NCI-H1436 (cell line): ENCODE measurements at places on chromosomes 5 and 9.

DNA sequence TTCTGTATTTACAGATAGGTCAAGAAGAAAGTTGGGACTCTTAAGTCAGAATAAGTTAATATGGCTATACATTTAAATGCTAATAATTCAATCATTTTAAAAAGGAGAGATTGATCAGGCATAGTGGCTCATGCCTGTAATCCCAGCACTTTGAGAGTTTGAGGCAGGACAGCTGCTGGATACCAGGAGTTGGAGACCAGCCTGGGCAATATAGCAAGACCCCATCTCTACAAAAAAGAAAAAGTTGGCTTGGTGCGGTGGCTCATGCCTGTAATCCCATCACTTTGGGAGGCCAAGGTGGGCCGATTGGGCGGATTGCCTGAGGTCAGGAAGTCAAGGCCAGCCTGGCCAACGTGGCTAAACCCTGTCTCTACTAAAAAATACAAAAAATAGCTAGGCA is 15.0 kb upstream of the GLDC start:
- DNase-seq = no peak

DNA sequence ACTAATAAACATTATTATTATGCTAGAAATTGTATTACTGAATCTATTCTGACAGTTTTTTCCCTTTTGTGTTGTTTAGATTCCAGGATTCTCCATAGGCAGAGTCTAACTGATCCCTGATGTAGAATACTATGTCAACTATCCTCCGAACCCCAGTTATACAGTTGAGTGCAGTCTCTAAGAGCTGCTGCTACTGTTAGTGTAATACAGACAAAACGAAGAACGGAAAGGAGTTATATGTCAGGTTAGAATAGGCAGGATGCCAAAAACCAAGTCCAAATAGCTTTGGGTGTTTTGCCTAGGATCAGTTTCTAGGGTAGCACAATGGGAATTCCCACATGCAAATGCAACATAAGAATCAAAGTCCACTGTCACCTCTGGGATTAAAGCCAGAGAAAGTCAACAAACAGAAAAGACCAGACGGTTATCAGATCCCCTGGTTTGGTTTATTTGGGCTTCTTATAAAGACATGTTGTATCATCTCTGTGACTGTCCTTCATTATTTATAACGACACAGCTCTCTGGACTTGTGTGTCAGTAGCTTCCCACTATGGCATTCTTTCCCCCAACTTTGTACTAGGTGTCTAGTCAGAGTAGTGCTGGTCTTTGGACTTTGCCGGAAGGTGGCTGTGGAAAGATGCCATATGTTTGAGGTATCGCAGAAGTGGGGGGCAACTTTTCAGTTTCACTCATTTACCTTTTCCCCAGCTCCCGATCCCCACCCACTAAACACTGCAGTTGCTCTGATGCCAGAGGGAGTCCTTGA is 14.9 kb upstream of the TMEM38B start:
- DNase-seq = no peak

DNA sequence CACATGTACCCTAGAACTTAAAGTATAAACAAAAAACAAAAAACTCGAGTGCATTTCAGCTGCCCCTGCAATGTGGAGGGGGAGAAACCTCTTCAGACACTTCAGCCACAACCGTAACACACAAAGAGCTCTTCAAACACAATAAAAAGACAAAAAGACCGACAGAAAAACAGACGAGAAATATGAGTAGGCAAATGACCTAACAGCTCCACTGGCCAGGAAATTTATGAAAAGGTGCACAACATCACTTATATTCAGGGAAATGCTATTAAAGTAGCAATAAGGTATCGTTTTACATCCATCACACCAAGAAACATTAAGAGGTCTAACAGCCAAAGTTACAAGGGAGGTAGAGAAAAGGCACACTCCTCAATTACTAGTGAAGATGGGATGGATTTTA is 6.2 kb downstream of the ZBED3 start:
- DNase-seq = no peak

- DNase-seq = no peak
Observed at GRCh38 chr9:94685359-94685758, 41.1 kb upstream of the AOPEP start.

- no peak for DNase-seq
Observed at GRCh38 chr9:122287214-122287720, 22.6 kb downstream of the MRRF start.

- no peak for DNase-seq
Observed at GRCh38 chr5:83703059-83703458, 17.6 kb downstream of the HAPLN1 start.

DNA sequence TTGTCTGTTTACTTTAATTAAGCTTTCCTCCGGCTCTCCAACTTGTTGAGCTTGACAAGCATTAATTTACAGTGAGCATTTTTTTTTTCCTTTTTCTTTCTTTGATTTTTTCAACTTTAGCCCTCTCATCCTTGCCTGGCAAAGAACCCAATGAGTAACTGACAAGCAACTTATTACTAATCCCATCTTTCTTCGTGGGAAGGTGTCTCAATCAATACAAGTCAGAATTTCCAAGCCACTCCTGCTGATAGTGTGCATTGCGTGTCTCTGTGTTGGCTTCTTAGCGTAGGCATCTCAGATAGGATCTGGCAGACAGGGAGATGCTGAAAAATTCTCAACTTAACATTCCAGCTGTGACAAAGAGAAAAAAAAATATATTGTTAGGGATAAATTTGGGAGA is 527.7 kb upstream of the WWC1 start:
- DNase-seq = no peak

GRCh38 chr9:115192835-115193525 is 75.0 kb upstream of the TNC start:
- no peak for DNase-seq

DNA sequence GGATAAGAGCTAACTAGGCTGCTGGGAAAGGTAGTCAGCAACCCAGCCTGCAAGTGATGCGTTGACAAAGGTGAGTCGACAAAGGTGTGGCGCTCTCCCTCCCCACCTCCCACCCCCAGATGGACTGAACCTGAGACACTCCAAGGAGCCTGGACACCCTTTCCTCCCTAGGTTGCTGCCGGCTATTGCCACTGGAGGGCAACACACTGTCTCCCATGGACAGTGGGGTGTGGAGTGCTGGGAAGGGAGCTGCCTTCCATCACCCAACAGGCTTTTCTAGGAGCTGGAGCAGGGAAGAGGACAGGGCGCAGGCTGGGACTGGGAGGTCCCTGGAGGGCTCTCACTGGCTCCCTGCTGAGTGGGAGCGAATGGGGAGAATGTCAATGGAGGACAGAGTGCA is 75.4 kb upstream of the ARAP3 start:
- DNase-seq = no peak

- DNase-seq = no peak
Observed at GRCh38 chr9:106829666-106830408, 33.1 kb upstream of the ZNF462 start.

DNA sequence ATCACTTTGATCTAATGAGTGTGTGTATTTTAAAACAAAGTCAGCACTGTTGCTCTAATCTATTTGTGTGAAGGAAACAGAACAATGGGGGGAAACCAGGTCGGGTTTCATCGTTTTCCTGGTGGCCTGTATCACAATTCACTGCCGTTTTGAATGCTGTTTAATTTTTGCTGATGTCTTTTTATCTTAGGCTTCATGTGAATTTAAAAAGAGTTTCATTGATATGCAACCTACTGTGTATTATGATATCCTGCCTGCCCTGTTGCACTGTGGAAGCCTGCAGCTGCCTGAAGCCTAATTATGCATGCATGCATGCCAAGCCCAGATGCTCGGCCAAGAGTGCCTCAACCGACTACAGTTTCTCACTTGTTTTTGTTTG is 307.5 kb downstream of the ZNF608 start:
- no peak for DNase-seq

DNA sequence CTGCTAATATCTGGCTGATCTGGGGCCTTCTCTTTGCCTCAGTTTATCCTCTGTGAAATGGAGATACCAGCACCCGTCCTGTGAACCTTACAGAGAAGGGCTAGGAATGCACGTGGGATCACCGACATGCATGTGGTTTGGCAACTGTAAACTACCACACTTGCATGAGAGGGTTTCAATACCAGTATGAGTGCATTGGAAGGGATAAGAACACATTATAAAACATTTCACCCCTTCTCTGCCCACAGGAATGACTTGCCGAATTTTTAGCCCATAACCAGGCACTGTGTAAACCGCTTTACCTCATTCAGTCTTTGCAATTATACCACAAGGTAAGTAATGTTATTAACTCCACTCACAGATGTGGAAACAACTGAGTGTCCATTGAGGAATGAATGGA is 8.9 kb upstream of the RAB14 start:
- DNase-seq = no peak

GRCh38 chr9:110115341-110115820 is 92.6 kb downstream of the C9orf152 start:
- DNase-seq = no peak

DNA sequence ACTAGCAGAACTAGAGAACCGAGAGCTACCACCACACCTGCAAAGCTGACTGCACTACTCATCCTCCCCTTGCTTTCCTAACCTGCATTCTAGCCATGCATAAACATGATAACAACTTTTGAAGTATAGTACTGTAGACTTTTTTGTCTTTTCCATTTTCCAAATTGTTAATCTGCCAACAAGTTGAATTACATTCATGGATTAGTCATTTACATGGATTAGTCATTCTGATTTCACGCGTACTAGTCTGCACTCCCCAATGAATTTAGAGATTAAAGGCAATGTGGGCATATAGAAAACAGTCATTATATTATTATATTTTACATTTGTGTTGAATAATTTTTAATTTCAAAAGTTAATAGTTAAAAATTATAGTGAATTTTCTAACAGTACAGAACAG is 81.4 kb downstream of the EDIL3 start:
- DNase-seq = no peak

DNA sequence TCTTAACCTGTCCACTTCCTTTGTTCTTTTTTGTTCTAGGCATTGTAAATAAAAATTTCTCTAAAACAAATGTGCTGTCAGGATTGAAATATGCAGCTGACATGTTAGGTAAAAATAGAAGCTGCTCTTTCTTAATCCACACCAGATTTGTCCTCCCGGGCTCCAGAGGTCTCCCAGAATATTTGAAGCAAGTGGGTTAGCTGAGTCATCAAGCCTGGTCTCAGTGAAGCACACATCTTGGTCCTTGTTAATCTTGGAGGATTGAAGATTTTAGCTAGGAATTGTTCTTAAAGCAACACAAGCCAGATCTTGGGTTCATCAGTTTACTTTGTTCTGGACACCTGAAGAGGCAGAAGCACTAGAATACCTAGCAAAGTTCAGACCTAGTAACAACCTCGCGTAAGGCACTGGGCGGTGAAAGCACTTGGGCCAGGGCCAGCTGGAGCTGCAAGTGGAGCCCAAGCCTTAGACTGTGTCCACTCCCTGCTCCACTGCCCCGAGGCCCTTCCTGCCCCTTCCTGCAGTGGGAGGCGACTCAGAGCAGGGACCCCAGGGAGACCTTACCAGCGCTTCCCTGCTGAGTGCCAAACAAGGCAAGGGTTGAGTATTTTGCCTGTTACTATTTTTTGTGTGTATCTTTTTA is 36.5 kb downstream of the HABP4 start:
- DNase-seq = no peak

- no peak for DNase-seq
Observed at GRCh38 chr9:76699971-76700370, 64.3 kb upstream of the PCA3 start.
